Activated naive CD4-positive, alpha-beta T cell treated with anti-CD3 and anti-CD28 coated beads for 36 hours (primary cell): ENCODE measurements at places on chromosomes 2 and 18. TPM values are rescaled to one million over a fixed set of nuclear protein-coding genes. Genes with fewer than 3 reads are reported as not detected.

ZNF804A gene
- total RNA-seq = not detected

SLC16A14 gene
- total RNA-seq = 1.1 TPM

ARHGAP25 gene
- total RNA-seq = 46.7 TPM

PLB1 gene
- total RNA-seq = 1.6 TPM

LRP2 gene
- 0.25 TPM for total RNA-seq

NAT8 gene
- total RNA-seq = not detected

HOXD4 gene
- not detected for total RNA-seq

RAD51AP2 gene
- not detected for total RNA-seq

DDX1 gene
- total RNA-seq = 61.7 TPM

TMEM182 gene
- 6.3 TPM for total RNA-seq

SCG2 gene
- not detected for total RNA-seq

PRPF40A gene
- total RNA-seq = 123 TPM

ELAC1 gene
- total RNA-seq = 2.7 TPM

NT5DC4 gene
- total RNA-seq = not detected
